ENCODE measurements at places on chromosomes 3 and 15. TPM values are rescaled to one million over a fixed set of nuclear protein-coding genes. Genes with fewer than 3 reads are reported as not detected.

Gene DNASE1L3
- total RNA-seq, result not detected

Gene TNFAIP8L3
- total RNA-seq, result 11.2 TPM

Gene TUSC2
- total RNA-seq, result 15.9 TPM

Gene BTLA
- 0.36 TPM for total RNA-seq

Gene GOLGA6D
- total RNA-seq, result not detected

Gene ACAD9
- total RNA-seq, result 37.4 TPM

Gene BSN
- under 0.01 TPM for total RNA-seq

Gene C3orf49
- not detected for total RNA-seq

Gene ARNT2
- 30.0 TPM for total RNA-seq

Gene BUB1B
- 2.2 TPM for total RNA-seq

Gene PGBD4
- total RNA-seq, result 1.8 TPM

Gene LEKR1
- total RNA-seq, result 1.5 TPM

Gene LRRIQ4
- total RNA-seq, result 0.29 TPM

Gene PLA2G4D
- not detected for total RNA-seq

Gene BOC
- 29.2 TPM for total RNA-seq

Gene UCN2
- total RNA-seq, result 0.29 TPM

Gene AGTR1
- 13.3 TPM for total RNA-seq

Gene STRIT1
- total RNA-seq, result not detected

Gene PATL2
- 2.7 TPM for total RNA-seq

Gene COLQ
- total RNA-seq, result 1.5 TPM

Gene MEF2A
- total RNA-seq, result 48.3 TPM

Gene ACOX2
- total RNA-seq, result 28.6 TPM

Gene CCDC39
- not detected for total RNA-seq

Measured in osteoblast (primary cell).